NCI-H1417 (cell line): ENCODE measurements at places on chromosomes 6 and 20.

GRCh38 chr20:37238935-37239451 is 22.6 kb downstream of the GHRH start:
- DNase-seq = no peak

DNA sequence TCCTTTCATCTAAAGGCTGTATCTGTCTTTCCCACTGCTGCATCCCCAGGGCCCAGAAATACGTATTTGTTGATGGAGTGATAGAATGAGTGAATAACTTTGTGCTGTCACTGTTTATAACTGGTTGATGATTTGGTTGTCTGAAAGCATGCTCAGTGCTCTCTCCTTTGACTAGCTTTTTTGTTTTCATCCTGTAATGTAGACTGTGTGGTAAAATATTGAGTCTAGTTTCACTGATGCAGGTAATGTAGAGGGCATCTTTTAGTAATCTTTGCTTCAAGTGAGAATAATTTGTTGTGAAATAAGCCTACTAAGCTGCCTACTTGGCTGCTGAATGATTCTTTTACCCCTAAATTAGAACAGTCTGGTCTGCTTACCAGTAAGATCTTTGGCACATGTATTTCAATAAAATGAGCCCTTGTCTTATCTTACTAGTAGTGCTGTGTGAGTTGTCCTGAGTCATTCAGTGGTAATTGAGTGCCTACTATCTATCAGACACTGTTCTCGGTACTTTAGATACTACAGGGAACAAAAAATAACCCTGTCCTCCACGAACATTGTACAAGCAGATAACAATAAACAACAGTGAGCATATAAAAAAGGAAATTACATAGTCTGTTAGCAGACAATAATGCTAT is 39.9 kb downstream of the MAPK14 start:
- no peak for DNase-seq

GRCh38 chr6:146664871-146665360 is 66.1 kb downstream of the ADGB start:
- no peak for DNase-seq

DNA sequence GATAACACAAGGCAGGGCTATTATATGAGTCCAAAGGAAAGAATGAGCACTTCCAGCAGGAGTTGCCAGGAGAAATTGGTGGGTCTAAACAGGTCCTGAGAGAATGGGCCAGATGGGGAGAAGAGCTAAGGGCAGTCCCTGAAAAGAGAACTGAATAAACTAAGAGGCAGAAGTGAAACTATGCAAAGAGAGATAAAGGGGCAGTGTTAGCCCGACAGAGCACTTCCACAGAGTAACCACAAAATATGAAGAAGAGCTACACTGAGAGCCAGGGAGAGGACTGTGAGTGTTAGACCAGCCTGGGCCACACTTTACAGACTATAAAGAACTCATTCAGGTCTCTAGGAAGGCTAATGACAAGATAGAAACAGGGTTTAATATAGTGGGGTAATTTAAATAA is 43.8 kb downstream of the RALGAPA2 start:
- DNase-seq = no peak

GRCh38 chr20:50663095-50663821 is 28.1 kb downstream of the RIPOR3 start:
- peak; percentile 9 for DNase-seq

DNA sequence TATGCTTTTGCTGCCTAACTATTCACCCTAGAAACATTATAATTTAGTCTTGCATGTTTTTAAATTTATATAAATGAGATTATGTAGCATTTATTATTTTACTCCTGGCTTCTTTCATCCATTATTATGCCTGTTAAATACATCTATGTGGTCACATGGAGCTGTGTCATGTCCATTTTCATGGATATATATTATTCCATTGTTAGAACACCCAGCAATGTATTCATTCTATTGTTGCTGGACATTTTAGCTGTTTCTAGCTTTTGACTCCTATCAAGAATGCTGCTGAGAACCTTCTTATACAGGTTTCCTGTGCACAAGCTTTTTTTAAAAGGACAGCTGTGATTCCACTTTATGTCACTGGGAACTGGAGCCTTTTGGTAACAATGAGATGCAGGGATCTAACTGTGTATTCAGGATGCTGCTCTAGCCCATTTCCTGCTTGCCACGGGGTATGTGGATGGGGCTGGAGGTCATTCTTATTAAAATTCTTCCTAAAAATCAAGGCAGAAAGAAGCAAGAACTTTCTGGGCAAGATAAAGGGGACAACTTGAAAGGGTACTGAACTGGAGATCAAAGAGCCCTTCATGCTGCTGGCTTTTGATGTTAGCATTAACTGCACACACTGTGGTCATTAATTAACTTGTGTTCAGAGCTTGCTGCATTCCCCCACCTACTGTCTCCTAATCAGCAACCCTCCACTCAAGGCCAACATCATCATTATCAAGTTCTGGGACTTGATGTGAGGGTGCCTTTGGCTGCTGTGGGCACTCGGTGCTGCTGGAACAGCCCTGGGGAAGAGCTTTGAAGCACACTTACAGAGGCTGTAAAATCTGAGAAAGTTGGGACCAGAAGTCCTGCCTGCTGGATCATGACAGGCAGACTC is 96.6 kb upstream of the AKIRIN2 start:
- no peak for DNase-seq

DNA sequence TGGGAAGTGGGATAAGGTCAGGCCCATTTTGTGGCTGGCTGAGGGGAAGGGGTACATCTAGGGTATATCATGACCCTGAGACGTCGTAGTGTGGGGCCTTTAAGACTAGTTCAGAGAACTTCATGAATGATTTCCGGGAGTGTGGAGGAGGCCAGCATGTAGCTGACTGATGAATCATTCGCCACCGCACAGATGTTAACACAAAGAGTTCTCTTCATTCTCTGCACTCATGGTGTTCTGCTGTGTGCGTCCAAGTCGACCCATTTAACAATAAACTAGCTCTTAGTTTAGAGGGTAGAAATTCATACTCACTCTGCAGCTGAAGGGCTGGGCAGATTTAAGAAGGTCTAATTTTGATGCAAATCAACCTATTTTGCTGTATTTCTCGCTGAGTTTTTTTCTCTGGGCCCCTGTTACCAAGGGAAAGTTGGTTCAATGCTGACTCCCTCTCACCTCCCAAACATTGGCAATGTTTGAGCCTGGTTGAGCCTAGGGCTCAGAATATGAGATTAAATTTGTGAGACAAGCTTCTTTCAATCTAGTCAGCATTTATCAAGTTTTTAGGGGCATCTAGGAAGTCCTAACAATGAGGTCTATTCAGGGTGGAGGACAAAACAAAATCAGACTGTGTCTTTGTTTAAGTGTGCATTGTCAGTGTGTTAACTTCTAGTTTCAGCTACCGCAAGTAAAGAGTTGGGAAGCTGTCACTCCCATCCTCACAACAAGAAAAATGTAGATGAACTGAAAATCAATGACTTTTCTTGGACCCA is 106.8 kb upstream of the CBLN4 start:
- no peak for DNase-seq

DNA sequence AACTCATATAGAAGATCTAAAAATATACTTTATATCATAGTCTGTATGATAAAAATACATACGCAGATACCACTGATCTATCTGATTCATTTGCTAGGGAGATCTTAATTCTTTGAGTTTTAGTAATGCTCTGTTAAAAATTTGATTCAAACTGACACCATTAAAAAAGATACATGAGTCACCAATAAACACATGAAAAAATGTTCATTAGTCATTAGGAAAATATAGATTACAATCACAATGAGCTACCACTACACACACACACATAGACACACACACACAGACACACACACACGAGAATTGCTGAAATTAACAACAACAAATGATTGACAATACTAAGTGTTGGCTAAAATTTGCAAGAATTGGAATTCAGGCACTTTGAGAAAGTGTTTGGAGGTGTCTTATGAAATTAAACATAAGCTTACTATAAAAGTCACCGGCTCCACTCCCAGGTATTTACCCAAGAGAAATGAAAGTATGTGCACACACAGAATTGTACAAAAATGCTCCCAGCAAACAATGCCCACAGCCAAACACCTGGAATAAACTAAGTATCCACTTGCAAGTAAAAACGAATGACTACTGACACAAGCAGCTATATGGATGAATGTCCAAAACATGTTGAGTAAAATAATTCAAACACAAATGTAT is 117.7 kb upstream of the GGTLC1 start:
- no peak for DNase-seq

DNA sequence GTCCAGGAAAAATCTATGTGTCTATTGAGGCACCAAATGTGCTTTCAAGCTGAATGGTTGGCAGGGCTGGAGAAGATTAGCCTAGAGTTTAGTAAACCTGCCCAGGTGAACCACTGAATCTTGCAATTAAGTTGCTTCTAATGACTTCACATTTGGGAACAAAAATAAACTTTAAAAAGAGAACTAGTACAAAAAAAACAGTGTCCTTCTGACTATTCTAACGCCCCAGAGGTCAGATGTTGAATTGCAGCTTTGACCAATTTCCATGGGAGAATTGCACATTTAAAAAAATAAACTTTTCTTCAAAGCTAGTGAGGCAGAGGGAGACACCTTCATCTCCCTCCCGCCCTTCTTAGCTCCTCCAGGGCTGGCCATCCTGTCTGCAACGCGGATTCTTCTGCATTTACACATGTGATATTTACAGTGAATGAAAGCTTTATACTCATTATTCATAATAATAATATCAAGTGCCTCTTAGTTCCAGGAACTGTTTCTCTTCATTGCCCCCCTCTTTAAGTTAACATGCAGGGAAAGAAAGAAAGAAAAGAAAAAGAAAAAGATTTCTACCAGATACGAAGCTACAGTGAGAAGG is 270.2 kb downstream of the SMOC2 start:
- DNase-seq = no peak

DNA sequence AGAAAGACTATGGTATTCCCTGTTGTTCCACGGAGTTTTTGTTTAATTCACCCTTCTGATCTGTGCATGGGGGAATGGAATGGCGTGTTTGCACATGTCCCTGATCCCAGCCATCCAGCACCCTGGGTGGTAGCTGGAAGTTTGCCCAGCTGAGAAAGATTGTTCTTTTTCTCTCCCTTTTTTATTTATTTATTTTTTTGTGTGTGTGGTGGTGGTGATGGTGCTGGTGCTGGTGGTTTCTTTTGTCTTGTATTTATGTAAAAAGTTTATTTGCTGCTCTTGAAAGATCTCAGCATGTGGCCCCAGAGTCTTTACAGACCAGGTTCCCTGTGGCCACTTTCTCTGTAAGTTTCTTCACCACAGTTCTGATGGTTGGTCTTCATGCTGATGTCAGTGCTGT is 372.6 kb downstream of the UTRN start:
- peak; percentile 7 for DNase-seq

DNA sequence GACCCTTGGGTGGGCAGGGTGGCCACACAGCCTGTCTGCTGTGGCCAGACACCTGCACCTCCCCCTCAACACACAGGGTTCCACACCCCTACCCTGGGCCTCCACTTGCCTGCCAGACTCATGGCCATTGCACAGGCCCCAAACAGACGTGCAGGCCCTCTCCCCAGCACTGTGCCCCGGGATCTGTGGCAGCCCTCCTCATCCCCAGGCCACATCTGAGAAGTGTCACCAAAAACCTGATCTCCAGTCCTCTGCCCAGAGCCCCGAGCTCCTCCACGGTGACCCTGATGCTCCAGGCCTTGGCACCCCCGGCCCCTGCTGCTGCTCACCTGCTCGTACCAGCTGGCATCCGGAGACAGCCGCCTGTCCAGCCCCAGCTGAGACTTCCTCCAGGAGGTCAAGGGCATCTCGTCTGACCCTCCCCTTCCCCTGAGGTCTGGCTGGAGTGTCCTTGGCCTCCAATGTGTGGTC is 160.1 kb downstream of the DLL1 start:
- no peak for DNase-seq

- no peak for DNase-seq
These were observed 7.0 kb upstream of the LRP11 start for GRCh38 chr6:149871182-149871581.
